Left lung (tissue), 14 donors: ENCODE measurements at places on chromosomes 1 and 21.

DNA sequence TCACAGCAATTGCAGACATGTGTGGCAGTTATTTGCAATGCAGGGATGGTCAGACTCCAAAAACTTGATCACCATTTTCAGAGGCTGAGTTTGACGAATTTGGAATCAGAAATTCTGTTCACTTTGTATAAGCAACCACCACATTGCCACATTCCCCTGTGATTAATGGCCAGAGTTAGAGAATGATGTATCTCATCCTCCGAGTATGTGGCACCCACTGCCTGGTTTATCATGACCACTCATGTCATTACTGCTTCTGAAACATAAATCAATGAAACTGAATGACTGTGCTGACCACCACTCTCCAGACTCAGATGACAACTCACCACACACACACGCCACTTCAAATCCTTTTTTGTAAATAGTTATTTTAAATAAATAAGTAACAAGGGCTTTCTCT is 66.6 kb upstream of the CACHD1 start:
- no peak for DNase-seq

DNA sequence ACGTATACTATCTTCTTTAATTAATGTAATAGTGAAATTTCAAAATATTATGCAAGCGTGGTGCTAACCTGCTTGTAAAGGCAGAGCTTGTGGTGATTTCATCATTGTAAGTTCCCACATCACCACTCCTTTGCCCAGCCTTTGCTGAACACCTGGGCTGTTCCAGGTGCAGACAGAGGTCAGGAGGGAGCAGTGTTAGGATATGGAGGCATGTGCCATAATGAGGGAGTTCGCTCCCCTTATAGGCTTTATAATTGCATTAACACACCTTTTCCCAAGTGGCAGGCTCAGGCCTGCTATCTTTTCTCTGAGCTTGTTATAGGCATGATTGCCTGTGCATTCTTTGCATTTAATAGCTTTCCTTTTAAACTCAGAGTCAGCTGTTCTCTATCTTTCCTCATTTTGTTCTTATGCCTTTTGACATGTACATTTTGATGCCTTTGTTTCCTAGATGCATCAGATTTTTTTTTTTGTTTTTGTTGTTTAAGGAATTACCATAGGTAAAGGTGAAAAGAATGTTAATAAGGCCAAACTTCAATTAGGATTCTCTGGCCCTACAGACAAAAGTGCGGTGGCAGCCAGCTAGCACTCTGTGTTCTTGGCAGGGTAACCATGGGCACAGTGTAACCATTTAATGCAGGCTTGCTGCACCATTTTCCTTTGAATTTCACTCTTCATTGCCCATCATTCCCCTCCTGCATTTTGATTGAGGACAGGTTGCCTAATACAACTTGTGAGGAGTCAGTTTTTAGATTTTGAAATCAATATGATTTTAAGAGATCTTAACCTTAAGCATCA is 12.6 kb downstream of the NPL start:
- DNase-seq, result no peak

DNA sequence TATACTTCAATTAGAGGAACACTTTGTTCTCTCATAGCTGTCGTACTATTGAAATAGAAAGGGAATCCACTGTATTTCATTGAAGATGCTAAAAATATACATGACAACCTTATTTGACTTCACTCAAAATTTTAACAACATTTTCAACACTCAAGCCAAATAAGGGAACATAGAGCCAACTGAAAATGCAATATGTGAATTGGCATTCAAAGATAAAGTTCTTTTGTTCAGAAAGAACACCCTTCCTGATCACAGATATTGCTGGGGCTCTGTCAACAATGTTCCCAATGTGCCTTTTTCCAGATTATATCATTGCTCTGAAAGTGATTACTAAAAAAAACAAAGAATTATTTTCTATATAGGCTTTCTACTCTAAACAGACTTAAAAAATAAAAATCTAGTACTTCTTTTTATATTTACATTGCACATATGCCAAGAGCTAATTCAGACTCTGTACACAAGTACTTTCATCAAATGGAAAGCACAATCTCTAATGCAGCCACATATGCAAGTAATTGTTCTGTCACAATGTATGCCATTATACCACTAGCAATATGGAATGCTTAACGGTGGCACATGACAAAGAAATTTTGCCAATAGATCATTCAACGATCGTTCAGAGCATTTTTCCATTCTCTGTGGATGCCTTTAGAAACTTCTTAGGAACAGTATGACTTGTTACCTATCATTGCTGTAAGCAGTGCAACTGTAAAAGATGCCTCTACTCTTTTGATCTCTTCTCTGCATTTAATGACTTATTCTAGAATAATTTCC is 171.0 kb downstream of the EIF4G3 start:
- DNase-seq, result no peak

DNA sequence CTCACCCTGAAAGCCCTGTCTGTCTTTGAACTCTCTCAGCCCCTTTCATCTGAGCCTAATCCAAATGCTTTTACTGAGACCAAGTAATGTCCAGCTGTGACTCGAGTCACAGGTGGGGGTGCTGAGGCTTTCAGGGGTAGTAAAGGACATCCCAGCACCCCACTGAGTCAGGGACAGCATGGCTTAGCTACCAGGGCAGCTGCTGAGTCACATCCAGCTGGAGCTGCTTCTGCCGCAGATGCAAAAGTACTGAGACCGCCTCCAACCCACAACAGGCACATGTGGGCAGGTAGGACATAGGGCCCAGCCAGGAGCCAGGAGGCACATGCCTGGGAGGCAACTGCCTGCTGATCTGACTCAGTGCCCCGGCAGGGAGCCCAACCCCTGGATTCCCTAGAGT is 6.7 kb upstream of the VSIG8 start:
- no peak for DNase-seq

DNA sequence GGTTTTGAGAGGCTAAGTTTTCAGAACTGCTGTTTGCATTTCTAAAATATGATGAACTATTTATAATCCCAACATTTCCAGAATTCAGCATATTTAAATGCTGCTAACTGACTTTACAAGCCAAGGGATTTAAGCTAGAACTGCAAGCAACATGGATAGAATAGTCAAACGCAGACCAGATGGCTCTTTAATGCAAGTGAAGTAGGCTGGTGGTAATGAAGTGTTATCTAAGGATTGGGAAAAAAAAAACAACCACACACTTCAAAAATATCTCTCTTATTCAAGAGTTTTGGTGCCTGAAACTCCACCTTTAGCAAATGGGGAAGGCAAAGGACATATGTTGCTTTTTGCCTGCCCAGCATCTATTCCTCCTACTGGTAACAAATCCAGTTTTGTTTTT is 20.9 kb upstream of the SSX2IP start:
- DNase-seq, result no peak

DNA sequence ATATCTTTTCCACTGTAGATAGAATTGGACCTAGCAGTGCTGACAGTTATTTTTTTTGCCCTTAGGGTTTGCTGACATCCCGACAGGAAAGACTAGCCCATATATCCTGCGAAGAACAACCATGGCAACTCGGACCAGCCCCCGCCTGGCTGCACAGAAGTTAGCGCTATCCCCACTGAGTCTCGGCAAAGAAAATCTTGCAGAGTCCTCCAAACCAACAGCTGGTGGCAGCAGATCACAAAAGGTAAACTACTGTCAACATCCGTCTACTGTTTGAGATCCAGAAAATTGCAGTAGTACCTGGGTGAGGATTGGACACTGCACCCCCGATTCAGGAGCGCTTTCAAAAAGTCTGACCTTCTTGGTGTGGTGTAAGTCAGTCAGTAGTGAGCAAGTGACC is 55.8 kb downstream of the CENPF start:
- DNase-seq, result no peak

- no peak for DNase-seq
Observed at GRCh38 chr1:167563579-167564246, 10.2 kb upstream of the CREG1 start.

- no peak for DNase-seq
Observed at GRCh38 chr1:184072376-184072775, 20.8 kb downstream of the TSEN15 start.

DNA sequence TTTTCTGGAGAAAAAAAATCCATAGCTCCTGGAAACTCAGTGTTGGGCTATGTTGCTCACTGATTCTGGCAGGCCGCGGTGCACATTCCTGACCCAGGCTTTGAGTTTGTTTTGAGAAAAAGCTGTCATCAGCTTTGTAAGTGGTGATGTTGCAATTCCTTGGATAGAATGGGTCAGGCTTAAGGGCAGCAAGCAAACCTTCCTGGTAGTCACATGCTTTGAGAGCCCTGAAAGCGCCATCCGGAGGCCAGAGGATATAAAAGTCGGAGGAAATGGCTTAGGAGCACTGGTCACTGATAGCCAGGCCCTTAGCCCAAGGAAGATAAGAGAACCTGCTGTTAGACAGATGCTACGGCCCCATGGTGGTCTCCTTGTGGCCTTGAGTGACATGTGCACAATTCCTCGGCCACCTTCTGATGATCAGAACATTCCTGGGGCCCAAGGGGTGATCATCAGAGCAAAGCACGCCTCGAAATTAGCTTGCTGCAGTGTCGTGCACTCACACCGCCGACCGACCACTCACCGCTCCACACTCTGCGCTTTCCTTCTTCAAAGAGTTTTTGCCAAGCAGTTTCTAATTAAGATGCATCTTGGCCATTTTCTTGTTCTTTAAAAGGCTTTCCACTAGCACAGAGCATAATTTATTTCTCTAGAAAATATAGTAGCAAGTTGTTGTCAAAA is 78.6 kb downstream of the MAN1C1 start:
- no peak for DNase-seq

GRCh38 chr1:220747437-220748088 is 559 bp upstream of the MTARC2 start:
- DNase-seq, result no peak

- no peak for DNase-seq
Observed at GRCh38 chr1:52157582-52157981, 15.7 kb downstream of the ZFYVE9 start.

DNA sequence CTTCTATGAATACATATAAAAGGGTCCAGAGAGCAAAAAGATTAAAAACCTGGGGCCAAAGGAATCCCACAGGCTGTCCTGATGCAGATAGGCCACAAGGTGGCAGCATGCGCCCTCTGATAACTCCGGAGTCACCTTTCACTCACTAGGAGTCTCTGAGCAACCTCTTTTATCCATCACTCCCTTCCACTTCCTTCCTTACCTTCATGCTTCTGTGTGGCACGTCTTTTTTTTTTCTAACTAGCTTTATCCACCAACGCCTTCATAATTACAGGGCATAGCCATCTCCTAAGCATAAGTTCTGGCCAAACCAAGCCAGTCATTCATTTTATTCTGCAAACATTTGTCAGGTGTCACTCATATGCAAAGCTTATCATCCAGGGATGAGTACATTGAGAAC is 3.9 kb upstream of the PGLYRP4 start:
- peak; percentile 76 for DNase-seq

GRCh38 chr21:15966231-15966630 is 236.4 kb downstream of the USP25 start:
- DNase-seq, result no peak
